ENCODE measurements at places on chromosomes 3 and 15. TPM values are rescaled to one million over a fixed set of nuclear protein-coding genes. Genes with fewer than 3 reads are reported as not detected.

GRAMD2A gene
- polyA plus RNA-seq = 0.06 TPM

CYP1A2 gene
- polyA plus RNA-seq = not detected

CCDC80 gene
- 17.1 TPM for polyA plus RNA-seq

CMTM8 gene
- 0.61 TPM for polyA plus RNA-seq

SLC30A4 gene
- 2.4 TPM for polyA plus RNA-seq

CADPS gene
- 0.38 TPM for polyA plus RNA-seq

GOLGA8O gene
- polyA plus RNA-seq = 0.67 TPM

RNF7 gene
- polyA plus RNA-seq = 117 TPM

SAMD7 gene
- 0.03 TPM for polyA plus RNA-seq

ALPK3 gene
- polyA plus RNA-seq = 0.13 TPM

DBR1 gene
- polyA plus RNA-seq = 8.3 TPM

CLDN11 gene
- 0.70 TPM for polyA plus RNA-seq

CTXN2 gene
- polyA plus RNA-seq = not detected

CYP1A1 gene
- 0.04 TPM for polyA plus RNA-seq

SLC22A14 gene
- polyA plus RNA-seq = 0.17 TPM

KCNH8 gene
- polyA plus RNA-seq = 1.1 TPM

RASL12 gene
- polyA plus RNA-seq = 6.5 TPM

KBTBD12 gene
- 0.03 TPM for polyA plus RNA-seq

ITIH4 gene
- 54.2 TPM for polyA plus RNA-seq
